CD8-positive, alpha-beta memory T cell (primary cell): ENCODE measurements at places on chromosomes 3 and 15. TPM values are rescaled to one million over a fixed set of nuclear protein-coding genes. Genes with fewer than 3 reads are reported as not detected.

The CFAP91 gene
- polyA plus RNA-seq, result 0.45 TPM

The OXTR gene
- polyA plus RNA-seq, result 0.05 TPM

The TM2D3 gene
- polyA plus RNA-seq, result 35.8 TPM

The MEGF11 gene
- polyA plus RNA-seq, result not detected

The ADAMTS9 gene
- not detected for polyA plus RNA-seq

The SEC22C gene
- polyA plus RNA-seq, result 45.5 TPM

The PP2D1 gene
- 0.46 TPM for polyA plus RNA-seq

The GADL1 gene
- not detected for polyA plus RNA-seq

The CXCR6 gene
- polyA plus RNA-seq, result 70.8 TPM

The GREM1 gene
- polyA plus RNA-seq, result not detected

The LRRIQ4 gene
- not detected for polyA plus RNA-seq

The IQCF5 gene
- polyA plus RNA-seq, result not detected

The KLHL40 gene
- polyA plus RNA-seq, result not detected

The GOLGA8B gene
- 4.7 TPM for polyA plus RNA-seq

The EBLN2 gene
- 0.76 TPM for polyA plus RNA-seq

The UACA gene
- not detected for polyA plus RNA-seq

The CPLX3 gene
- not detected for polyA plus RNA-seq
